A673 (cell line): ENCODE measurements at places on chromosomes 13 and 19.
A peak's percentile ranks its signal among the peaks of the same experiment; 100 is the strongest.

DNA sequence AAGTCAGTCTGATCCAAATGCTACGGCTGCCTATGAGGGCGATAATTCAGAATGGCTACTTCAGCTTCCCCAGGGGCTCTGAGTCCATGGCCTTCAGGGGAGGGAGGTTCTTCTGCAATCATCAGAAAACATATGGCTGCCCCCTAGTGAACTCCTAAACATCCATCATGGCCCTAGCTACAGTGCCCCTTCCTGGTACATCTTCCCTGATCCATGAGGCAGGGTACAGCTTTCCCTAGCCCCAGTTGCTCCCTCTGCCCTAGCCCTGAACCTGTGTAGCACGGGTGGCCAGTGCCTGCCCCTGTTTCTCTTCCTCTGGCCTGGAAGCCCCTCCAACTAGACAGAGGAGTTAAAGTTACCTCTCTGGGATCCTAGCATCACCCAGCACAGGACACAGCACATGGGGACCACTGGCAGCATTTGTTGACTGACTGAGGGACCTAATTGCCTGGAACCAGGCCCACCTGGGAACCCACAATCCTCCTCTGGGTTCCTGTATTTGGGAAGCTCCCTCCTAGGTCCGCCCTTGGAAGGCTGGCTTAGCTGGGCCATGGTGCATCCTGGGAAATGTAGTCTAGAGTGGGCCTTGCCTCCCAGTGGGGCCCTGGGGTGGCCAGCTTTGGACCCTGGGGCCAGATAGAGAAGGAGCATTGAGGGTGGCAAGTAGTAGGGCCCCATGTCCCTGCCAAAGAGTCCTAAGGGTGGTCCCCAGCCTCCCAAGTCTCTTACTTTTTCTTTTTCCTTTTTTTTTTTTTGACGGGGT lies 17.7 kb upstream of the SEMA6B start:
- no peak for DNase-seq

DNA sequence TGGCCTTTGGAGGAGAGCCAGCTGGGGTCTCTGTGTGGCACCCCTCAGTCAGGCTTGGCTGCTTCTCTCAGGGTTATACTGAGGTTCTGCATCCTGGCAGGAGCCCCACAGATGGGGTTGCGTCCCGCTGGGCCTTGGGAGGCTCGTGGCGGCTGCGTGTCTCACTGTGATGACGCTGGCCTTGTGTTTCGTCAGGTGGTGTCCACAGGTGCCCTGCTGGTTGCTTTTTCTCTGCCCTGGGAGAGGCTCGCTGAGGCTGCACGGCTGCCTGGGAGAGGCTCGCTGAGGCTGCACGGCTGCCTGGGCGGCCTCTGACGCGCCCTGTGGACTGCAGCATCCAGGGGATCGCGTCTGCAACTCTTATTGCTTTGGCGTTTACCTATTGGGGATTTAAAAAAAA lies 15.4 kb downstream of the DOT1L start:
- DNase-seq, result no peak

- DNase-seq, result no peak
These were observed 66.9 kb downstream of the ING1 start for GRCh38 chr13:110780422-110780821.

GRCh38 chr13:24997367-24997967 lies 98.5 kb upstream of the PABPC3 start:
- DNase-seq, result peak; percentile 67

DNA sequence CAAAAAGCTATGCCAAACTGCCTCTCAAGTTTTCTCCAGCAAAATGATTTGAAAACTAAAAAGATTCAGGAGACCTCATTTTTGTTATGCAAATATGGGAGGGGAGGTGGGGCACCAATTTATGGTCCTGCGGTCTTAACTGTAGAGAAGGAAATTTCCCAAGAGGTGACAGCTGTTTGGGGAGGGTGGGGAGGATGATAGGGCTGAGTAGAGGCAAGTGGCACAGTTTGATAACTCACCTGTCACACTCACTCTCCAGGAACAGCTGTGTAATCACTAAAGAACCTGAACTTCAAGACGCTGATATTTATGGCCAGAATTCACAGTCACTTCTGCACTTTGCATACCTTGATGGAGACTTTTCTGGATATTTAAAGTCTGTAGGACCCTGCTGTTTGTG lies 232.9 kb upstream of the STARD13 start:
- no peak for DNase-seq

DNA sequence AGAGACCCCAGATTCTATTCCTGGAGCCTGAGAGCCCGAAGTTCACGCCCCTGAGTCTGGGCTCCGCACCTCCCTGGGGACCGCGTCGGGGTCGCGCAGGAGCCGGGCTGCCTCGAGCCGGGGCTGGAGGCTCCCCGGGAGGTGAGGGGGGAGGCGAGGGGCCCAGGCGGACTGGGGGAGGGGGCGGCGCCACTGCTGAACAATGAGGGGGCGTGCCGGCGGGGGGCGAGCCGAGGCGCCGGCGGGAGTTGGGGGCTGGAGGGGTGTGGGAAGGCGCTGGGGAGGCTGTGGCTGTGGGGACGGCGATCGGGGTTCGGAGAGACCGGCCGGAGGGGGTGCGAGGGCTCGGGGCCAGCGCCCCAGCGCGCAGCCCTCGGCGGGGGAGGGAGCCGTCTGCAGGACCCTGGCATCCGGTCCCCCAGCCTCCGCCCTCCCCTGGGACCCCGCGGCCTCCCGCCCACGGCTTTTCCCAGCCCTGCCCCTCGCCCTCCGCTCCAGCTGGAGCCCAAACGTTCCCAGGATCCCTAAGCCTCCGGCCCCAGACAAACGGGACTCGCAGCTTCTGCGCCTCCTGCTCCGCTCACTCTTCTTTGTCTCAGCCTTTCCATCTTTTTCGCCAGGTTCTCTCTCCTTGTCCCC lies 922 bp downstream of the PLEKHG2 start:
- peak; percentile 78 for DNase-seq

GRCh38 chr19:291006-291521 lies at the start of gene PLPP2:
TSS of gene PLPP2 (minus strand) at chr19:291403. CDS start at chr19:291336, 67 bp downstream.
- DNase-seq, result no peak

GRCh38 chr13:53075356-53076041 lies 46.9 kb downstream of the OLFM4 start:
- no peak for DNase-seq
